ENCODE measurements at places on chromosomes 11 and 22.

DNA sequence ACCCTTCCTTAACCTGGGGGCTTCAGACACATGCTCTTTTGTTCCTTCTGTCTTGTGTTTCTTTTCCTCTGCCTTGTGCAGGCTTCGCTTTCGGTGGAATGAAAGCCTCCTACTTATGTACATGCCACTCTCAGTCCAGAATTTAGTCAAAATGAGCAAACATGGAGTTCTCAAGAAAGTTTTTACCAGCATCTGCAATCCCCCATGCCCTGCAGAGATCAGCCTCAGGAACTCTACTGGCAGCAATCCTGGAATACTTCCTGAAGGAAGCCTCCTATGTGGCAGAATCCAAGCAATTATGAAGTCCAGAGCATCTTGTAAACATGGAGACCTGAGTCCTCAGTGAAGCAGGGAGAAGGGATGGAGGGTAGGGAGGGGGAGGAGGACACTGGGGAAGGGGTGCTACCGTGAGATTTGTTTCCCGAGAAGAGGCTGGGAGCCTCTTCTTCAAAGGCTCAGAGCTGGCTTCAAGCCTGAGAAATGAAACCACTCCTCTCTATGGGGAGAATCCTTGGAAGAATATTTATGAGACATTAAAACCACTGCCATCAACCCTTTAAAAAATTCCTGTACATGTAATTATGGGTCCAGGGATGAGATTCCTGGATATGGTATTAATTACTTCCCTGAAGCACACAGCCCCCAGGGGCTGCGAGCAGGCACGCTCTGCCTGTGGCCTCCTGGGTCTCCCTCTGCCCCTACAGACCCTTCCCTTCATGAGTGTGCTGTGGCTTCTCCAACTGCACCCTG is 58.4 kb downstream of the TENM4 start:
- DNase-seq = no peak

DNA sequence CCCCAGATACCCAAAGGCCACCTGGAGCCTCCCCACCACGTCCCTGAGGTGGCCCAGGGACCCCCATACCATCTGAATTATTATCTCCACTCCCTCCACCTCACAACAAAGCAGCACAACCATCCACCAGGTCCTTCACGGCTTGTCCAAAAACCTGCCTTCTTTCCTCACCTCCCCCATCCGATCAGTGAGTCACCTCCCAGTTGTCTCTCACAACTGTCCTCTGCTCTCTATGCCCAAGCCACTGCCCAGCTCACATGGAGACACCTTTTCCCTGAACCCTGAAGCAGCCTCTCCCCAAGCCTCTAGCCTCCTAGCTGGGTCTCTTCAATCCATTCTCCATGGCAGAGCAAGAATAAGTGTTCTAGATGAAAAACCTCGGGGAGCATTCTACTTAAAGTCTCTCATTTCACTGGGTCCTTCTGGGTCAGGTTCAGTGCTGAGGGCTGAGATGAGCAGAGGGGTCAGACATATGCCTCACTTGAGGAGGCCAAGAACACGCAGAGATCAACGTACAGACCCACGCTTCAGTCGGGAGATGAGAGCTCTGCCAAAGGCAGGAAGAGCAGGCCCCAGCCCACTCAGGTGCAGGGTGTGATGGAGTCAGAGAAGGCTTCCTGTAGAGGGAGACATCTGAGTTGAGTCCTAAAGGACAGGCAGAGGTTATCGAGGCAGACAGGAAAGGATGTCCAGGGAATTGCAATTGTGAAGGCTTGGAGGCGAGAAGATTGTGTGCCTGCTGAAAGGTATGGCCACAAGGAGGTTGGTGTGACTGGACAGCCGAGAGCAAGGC is 74.7 kb downstream of the PDE2A start:
- no peak for DNase-seq

GRCh38 chr11:118938491-118939403 is 13.0 kb upstream of the BCL9L start:
- DNase-seq = no peak

GRCh38 chr11:19244084-19244483 is 3.3 kb upstream of the E2F8 start:
- no peak for DNase-seq

DNA sequence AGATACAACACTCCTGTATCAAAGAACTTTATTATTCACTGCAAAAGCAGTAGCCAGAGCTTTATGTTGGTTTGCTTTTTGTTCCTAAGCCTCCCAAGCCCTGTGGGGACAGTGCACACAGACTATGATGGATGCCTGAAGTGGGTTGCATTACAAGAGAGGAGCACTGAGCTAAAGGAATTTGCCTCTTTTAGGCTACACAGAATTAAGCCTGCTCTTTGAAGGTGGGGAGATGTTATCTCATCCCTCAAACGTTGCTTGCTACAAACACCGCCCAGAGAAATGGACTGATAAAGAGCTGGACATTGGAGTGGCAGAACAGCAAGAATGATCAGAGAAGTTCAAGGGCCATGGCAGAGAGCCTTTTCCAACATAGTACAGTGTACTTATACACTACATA is 2.5 kb upstream of the POGLUT3 start:
- no peak for DNase-seq

GRCh38 chr11:894575-895201 is 15.9 kb downstream of the CHID1 start:
- DNase-seq = no peak

GRCh38 chr11:28259177-28259843 is 151.1 kb downstream of the METTL15 start:
- DNase-seq = no peak

- DNase-seq = no peak
Observed at GRCh38 chr11:130047141-130047540, 22.6 kb upstream of the APLP2 start.

DNA sequence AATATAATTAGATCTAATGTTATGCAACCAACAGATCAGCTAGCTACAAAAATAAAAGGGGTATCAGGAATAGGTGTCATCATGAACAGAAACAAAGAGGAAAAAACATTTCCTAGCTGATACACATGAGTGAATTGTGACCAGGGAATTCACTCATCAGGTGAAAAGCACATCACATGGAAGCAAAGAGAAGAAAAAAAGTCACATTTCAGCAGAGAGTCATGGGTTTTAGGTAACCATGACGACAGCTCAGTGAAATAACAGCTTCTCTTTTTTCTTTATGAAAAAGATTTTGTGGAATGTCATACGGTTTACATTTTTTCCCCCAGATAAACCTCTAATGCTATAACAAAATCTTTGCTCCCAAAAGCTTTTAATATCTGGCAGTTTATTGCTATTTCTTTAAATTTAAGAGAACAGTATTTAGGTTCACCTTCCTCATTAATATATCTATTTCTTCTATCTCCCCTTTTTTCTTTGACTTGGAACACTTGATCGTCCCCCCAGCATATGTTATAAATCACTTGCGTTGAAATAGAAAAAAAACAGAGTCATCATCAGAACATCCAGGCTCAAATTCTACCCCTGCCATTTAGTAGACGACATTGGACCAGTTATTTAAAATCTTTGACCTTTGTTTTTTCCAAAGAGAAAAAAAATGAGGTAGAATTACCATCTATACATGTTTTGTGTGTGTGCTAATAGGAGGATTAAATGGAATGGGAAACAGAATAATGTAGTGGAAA is 5.3 kb downstream of the TYR start:
- DNase-seq = no peak

- no peak for DNase-seq
Observed at GRCh38 chr11:96123301-96123700, 199.4 kb upstream of the MTMR2 start.

GRCh38 chr22:46006379-46007002 is 29.5 kb upstream of the WNT7B start:
- DNase-seq = peak; percentile 71

DNA sequence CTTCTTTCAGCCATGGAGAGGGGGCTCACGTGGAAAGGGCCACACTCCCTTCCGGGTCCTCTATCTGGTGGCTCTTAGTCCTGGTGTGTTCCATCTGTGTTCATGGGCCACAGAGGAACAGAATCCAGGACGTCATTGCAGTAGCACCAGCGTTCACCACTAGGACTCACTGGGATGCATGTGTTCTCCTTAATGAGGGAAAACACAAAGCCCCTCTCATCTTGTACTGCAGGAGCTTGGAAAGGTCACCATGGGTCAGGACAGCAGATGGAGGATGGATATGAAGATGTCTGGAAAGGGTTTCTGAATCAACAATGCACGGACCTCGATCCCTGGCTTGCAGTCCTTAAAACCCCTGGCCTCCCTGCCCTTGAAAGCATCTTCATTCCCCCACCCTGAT is 113.8 kb upstream of the THY1 start:
- no peak for DNase-seq

DNA sequence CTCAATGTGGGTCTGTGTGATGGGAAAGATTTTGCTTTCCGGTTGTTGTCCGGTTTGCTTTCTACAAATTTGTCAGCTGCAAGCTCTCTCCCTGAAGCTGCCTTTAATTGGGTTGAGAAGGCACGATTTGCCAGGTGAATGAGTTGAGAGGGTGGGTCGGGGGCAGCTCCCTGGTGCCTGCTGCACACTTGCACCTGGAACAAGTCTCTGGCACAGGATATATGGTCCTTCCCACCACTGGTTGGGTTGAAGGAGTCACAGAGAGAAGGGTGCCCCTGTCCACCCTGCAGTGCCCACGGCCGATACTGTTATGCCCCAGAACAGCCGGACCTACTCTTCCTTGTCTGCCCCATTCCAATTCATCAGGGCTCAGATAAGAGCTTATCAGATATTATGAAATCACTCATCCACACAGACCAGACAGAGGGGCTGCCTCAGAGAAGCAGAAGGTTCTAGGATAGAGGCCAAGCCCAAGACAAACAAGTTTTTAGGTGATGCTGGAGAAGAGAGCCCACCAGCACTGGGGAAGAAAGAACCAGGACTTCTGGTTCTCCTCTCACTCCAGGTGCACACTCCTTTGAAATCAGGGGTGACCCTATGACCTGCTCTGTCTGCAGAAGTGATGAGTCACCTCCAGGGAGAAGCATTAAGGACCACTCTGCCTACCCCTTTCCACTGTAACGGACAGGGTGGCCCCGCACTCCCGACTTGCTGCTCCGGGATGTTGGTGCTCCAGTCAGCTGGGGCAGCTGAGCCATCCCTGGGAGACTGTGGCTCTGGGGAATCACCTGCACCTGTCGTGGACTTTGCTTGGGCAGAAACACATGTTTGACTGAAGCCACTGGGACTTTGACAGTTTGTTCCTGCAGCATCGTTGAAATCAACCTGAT is 45.3 kb downstream of the RTL6 start:
- DNase-seq = no peak

DNA sequence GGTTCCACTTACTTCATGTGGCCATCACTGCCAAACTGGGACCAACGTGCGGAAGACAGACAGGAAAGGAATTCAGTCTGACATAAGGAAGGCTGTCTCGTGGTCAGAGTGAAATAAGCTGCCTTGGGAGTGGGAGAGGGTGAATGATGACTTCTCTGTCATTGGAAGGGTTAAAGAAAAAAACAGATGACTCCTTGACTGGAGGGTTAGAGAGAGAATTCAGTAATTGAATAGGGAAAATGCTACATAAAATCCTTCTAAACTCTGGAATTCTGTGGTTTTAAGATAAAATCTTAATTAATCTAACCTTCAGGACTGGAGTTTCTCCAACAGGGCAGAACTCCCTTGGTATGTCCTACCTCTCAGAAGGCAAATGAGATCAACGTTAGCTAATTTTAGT is 33.8 kb downstream of the RAB30 start:
- no peak for DNase-seq

DNA sequence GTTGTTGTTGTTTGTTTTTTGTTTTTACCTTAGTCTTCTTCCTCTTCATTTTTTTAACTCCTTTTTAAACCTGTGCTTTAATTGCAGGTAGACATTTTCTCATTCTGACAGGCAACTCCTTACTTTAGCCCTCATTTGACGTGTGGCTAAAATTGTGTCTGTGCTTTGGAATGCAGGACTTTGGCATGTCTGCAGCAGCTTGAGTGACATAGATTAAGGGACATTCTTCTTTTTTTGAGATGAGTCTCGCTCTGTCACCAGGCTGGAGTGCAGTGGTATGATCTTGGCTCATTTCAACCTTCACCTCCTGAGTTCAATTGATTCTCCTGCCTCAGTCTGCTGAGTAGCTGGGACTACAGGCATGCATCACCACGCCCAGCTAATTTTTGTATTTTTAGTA is 100.8 kb downstream of the FAT3 start:
- no peak for DNase-seq

DNA sequence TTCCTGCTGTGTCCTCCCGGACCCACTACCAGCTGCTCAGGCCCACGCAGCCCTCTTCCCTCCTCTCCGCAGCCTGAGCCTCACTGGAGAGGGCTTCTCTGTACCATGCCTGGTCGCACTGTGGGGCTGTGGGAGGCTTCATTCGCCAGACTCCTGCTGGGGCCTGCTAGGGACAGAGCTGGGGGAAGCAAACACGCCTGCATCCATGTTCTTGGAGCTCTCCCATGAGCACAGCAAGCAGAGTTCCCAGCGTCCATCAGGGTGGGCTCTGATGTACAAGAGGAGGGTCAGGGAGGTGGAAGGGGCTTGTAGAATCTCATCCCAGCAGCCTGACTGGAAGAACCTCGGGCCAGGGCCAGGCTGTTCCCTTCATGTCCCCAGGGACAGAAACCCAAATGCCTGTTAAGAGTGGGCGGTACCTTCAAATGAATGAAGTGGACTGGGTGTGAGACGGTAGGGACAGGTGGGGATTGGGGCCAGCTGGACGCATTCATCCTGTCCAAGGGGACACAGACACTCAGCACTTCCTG is 59.9 kb downstream of the MPPED1 start:
- DNase-seq = no peak

GRCh38 chr11:111019451-111019850 is 226.1 kb upstream of the POU2AF2 start:
- DNase-seq = no peak

DNA sequence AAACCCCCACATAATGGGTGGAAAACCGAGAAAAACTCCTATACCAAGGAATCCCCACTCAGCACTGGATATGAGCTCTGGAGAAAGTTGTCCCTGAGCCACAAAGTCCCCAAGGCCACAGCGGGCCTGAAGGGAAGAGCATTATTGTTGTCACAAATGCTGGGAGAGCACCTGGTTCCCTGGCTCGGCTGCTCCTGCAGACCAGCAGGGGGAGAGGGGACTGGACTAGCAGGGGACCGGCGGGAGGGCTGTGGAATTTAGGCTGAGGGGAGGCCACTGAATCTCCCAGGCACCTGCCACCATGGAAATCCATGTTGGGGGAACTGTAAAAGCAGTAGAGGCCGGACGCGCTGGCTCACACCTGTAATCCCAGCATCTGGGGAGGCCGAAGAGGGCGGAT is 7.0 kb downstream of the PC start:
- DNase-seq = no peak
